ENCODE measurements at places on chromosomes 12 and 14.

DNA sequence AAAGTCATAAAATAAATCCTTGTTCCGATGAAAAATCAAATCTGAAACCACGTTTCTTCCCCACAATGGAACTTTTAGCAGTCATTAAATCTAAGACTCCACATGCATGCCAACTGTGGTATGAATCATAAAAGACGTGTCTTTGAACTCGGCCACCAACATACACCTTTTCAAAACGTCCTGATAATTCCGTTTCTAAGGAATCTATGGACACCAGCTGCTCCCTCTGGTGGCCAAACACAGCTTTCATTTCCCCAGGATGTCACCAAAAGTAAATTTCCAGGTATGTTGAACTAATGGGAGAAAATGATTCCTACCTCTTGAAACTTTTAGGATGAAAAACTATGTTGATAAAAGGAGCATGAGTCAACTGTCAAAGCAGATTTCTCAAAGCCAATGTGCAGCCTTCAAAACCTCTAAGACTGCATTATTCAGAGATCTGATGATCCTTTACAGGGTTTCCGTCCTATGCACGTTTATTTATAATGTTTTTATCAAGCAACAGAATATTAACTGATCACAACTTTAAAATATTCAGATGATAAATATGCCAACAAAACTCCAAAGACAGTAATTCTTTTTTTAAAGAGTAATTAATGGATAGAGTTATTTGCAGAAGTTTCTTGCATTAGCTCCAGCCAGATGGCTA, 96.2 kb downstream of the CIT start:
- no peak for DNase-seq

- DNase-seq, result no peak
Observed at GRCh38 chr12:127145241-127145928, 1121.6 kb upstream of the TMEM132C start.

DNA sequence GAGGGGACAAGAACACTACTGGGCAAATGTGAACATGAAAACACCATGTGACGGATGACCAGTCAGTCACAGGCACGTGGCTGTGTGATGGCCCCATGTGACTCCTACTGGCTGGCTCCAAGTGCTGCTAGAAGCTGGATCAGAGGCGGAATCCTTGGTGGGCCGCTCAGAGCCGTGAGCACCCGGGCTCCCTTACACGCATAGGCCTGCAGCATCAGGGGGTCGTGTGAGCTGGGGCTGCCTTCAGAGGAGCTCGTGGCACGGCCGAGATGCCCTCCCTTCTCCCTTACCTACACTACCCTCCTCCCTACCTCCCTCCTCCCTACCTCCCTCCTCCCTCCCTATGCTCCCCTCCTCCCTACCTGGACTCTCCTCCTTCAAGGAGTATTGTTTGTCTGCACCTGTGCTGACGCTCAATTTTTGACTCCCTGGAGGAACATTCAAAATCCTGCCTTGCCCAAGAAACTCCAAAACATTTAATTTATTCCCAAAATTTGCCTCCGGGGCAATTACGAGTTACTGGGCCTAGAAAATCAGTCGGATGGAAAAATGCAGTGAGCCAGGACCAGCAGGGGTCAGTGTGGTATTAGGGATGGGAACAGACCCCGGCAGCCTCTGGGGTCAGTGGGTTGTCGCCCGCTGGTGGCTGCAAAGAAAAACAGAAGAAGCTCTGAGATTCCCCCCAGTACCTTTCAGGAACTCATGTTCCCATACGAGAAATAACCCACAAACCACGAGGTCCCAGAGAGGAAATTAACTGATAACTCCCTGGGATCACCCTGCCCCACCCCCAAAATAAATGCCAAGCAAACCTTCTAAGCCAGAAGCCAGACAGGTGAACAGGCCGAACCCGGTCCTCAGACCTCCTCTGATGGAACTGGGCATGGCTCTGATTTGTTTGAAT, 61.3 kb downstream of the C14orf132 start:
- DNase-seq, result peak; percentile 39

DNA sequence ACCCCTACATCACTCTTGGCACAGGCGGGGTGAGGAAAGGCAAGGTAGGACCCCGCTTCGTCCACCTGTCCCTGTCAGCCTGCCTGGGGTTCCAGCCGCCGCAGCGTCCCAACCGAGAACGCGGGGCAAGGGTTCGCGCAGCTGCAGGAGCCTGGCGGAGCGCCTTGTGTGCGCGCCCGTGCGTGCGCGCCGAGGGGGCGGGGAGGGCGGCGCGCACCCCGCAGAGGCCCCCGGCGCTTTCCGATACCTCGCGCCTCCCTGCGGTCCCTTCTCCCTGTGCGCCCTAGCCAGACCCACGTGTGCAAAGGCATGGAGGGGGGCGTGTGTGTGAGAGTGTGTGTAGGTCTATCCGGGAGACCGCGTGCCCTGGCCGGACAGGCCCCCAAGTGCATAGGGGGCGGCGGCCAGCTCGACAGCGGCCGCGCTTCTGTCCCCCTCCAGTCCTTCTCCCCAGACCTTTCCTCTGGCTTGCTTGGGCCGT, 122.4 kb downstream of the TSPAN9 start:
- peak; percentile 29 for DNase-seq

DNA sequence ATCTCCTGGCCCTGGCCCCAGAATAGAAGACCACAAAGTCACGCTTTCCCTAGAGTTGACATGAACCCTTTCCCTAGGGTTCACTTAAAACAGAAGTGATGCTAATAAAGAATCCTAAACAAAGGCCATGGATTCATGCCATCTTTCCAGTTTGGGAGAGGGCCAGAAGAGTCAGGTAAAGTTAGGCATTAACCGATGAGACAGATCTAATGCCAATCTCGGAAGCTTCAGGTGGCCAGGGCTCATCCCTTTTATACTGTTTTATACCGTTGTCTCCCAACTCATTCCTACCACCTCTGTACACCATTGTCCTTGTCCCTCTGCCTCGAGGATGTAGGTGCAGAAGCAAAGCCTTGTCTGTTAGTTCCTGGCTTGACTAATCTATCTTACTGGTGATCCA, 22.8 kb upstream of the ACTR10 start:
- DNase-seq, result no peak
